ENCODE measurements at places on chromosomes 5 and 9.

- DNase-seq: peak; percentile 15
Measured at GRCh38 chr5:57777174-57777581, 294.6 kb upstream of the ACTBL2 start.

GRCh38 chr5:6353602-6354302 is 24.6 kb downstream of the MED10 start:
- no peak for DNase-seq

DNA sequence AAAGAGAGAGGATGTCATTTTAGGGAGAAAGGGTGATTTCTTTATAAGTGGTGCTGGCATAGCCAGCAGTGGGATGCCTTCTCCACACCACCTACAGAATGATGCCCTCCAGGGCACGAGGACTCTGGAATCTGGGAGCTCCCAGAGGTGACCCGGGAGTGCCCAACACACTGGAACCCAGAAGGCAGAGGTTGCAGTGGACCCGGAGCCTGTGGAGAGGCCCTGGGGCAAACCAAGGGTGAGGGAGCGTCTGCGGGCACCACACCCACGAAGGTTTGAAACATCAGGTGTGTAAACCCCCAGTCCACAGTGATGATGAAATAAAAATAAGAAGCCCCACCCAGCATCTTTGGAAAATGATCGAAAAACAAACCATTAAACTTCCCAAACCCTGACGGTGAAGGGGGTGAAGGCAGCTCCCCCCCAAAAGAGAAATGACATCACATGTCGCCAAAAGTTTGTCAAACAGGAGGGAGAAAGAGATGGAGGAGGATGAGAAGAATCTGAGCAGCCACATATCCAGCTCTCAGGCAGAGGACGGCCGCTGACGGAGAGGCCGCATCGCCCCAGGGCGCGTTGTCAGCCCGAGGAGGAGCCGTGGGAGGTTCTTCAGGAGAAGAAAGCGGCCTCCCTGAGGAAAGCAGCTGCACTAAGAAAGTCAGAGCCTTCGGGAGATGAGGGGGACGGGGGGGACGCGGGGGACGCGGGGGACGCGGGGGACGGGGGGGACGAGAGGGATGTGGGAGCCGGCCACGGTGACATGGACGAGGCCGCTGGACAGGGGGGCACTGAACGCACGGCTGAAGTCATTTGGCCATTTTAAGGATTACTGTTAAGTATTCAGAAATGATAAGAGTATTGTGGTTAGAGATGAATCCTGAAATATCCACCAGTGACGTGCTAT is 43.1 kb upstream of the NSMF start:
- DNase-seq: peak; percentile 16

GRCh38 chr5:43675357-43675756 is 72.4 kb downstream of the NNT start:
- DNase-seq: no peak

GRCh38 chr5:93715327-93715726 is 26.1 kb downstream of the POU5F2 start:
- no peak for DNase-seq

GRCh38 chr9:124372038-124372437 is 43.2 kb downstream of the PSMB7 start:
- peak; percentile 62 for DNase-seq

- no peak for DNase-seq
Measured at GRCh38 chr9:131980267-131981016, 99.2 kb downstream of the MED27 start.

DNA sequence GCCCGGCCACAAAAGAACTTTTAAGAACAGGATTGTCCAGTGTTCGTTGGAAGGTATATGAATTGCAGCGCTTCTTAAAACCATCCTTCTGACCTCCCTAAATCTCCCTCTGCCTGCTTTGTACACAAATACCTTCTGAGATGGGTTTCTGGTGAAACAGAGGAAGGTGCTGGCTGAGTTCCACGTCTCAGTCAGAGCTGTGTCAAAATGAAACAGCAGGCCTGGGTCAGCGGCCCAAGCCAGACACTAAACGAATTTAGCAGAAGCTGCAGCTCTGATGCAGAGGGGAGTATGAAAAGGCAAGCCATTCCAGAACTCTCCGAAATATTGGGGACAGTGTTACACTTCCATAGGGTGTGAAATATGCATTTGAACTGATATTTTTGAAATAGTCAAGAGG is 37.8 kb upstream of the CRB2 start:
- DNase-seq: no peak

DNA sequence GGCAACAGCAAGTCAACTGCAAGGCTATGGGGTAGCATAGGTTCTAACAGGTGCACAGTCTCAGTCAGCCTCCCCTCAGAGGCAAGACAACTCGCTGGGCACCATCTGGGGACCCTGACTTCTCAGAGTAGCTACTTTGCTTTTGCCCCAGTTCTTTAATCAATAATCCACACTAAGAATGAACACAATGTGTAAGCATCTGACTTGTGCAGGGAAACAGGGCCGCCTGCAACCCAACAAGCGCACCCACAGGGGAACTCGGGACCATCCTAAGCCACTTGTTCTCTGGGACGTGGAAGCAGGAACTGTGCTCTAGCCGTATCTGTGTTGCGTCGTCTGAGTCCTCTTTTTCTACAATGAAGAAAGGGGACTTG is 1.9 kb downstream of the MOB3B start:
- no peak for DNase-seq

- peak; percentile 83 for DNase-seq
Measured at GRCh38 chr9:21031091-21031807, at the start of gene HACD4. HACD4 (minus strand) TSS chr9:21031640; CDS start chr9:21031590, 50 bp downstream.

GRCh38 chr9:123639743-123640142 is 283.7 kb downstream of the CRB2 start:
- no peak for DNase-seq

Data from foreskin fibroblast (primary cell).